ENCODE measurements at places on chromosomes 2 and 18.

- DNase-seq = no peak
Observed at GRCh38 chr2:56475191-56475590, 291.4 kb downstream of the CCDC85A start.

DNA sequence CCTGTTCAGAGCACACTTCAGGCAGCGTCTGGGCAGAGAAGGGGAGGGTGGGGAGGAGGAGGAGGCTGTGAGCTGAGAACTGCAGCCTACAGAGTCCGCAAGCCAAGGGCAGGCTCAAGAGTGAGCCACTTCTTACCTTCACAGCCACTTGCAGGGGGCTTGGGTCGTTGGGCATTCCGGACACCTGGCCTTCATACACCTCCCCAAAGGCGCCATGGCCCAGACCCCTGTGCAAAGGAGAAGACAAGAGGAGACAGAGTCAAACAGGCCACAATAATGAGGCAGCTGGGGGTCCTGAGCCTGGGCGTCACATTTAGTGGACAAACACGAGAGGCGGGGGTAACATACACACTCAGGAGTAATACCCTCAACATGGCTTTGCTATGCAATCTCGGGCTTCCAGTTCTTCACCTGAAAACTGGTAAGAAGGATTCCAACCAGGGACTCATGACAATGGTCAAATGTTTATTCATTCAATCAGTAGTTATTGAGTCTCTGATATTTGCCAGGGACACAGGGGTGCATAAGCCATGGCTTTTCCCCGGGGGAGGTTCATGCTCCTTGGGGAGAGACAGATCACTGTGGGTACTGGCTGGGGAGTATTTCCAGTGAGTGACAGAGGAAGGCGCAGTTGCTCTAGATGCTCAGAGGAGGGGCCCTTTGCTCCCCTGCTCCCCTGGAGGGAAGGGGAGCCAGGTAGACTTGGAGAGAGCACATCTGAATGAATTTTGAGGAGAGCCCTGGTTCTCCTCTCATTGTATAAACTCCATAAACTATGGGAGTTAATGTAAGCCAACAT lies 107.4 kb downstream of the CLIP4 start:
- no peak for DNase-seq

DNA sequence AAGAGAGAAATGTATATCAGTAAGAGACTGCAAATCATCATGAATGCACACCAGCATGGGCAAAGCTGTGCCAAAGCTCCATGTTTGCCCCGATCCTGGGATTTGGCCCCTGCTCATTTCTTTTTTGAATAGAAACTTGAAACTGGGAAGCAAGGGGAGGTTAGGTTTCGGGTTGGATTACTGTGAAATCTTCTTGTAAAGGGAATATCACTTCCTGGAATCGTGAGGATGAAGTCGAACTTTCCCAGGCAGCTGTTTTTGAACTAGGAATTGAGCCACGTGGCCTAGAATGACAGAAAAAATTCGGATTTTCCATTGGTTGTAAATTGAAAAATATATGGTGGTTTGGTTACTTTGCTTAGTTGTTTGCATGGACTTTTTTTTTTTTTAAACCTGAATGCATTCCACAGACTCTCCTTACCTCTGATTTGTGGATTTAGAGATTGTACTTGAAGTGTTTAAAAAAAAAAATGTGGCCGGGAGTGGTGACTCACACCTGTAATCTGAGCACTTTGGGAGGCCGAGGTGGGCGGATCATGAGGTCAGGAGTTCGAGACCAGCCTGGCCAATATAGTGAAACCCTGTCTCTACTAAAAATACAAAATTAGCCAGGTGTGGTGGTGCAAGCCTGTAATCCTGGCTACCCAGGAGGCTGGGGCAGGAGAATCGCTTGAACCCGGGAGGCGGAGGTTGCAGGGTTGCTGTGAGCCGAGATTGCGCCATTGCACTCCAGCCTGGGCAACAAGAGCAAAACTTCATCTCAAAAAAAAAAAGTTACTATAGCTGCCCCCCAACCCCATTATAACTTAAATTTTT lies 32.1 kb downstream of the GRHL1 start:
- DNase-seq = no peak

DNA sequence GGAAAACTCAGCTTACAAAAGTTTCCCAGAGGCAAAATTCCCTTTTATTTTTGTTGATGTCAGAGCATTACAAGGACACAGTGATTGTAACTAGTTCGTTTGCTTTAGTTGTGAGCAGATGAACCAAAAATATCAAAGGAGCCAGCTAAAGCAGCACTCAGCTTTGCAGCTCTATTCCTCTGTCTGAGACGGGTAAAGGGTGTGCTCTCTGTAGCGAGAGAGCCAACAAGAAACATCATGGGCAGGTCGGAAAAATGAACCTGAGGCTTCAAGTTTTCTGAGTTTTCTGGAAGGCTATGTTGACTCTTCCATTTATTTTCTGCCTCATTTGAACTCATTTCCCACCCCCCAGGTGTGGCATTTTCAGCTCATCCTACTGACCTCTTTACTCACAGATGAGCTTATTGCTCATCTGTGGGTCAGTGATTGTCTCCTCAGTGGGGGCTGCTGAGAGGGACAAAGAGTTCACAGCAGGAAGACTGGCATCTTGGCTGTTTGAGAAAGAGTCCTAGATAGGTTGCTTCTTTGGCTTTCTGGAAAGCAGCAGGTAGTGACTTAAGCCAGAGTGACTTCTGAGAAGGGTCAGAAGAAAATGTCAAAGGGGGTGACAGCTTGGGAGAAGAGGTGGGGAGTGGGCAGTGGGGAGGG lies 66.6 kb upstream of the EPC2 start:
- DNase-seq = no peak

DNA sequence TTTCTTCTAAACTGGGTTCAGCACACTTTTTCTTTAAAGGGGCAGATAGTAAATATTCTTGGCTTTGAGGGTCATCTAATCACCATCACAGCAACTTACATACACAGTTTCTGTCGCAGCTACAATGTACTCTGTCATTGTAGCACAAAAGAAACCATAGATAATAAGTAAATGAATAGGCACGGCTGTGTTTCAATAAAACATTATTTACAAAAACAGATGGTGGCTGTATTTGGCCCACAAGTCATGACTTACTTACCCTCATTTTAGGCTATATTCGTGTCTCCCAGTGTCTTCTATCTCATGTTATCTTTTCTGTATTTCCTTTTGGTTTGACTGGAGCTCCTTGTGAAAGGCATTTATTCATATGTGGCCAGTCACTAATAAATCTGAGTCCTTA lies 168.3 kb downstream of the MAP2 start:
- no peak for DNase-seq

DNA sequence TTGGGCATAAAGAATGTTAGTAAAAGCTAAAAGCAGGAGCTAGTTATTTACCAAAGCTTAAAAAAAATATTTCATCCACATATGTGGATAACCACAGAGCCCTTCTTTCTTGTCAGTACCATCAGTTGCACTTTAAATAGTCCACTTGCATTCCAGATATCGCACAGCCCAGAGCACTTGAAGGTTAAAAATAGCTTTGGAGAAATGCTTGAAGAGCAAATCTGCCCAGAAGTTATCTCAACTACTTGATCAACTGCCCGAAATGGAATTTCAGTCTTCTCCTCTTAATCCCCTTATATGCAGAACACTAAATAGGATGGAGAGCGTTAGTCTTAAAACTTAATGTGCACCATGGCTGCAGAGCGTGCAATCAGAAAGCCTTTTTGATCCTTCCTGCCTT lies 148.3 kb downstream of the PLEKHA3 start:
- no peak for DNase-seq

- DNase-seq = no peak
Observed at GRCh38 chr2:234329202-234329960, 167.5 kb downstream of the ARL4C start.

GRCh38 chr18:71371951-71372605 lies 1083.2 kb downstream of the SOCS6 start:
- no peak for DNase-seq

DNA sequence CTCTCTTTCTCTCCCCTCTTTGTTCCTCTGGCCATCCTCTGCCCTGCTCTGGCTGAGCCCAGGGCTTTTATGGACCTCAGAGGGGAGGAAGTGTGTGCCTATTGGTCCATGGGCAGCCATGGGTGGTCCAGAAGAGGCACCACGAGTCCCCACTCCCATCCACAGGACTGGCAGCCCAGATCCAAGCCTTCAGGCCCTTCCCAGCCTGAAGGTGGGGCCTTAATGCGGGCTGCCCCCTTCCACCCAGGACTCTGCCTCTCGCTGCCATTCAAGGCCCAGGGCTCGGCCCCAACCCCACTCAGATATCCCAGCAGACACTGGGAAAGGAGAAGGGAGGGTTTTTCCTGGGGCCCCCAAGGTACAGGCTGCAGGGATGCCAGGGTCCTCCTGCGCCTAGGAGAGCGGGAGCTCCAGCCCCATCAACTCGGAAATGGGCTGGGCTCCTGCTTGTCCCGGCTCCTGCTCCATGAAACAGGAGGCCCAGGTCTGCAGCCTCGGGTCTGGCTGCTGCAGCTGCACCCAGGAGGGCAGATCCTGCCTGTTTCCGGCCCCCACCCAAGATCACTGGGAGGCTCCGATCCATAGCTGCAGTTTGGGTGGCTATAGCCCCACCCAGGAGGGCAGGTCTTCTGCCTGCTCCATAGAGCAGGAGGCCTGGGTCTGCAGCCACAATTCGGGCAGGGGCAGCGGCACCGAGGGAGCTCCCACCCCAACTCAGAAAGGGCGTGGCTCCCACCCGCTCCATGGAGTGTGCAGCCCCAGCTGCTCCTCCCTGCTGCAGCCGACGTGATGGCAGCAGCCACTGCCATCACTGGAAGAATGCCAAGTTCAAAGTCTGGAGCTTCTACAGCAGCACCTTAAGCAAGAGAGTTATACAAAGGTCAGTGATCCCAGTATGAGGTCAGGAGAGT lies 116.6 kb upstream of the RBBP8 start:
- no peak for DNase-seq

DNA sequence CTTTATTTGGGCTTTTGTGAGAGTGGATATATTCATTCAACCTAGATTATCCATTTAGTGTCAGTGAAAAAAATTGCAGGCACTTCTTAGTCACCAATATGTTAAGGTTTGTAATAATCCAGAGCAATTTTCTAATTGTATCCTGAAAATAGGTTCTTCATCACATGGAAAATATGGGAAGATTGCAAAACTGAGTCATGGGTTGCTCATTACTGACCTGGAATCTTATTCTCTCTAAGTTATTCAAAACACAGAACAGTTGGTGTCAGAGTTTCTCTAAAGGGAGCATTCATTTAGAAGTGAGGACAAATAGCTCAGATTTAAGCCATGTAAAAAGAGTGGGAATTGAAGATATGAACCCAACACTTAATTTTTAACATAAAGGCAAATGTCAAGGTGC lies 181.3 kb downstream of the IKZF2 start:
- DNase-seq = no peak

GRCh38 chr18:36211612-36212065 lies 24.3 kb downstream of the MOCOS start:
- DNase-seq = no peak

GRCh38 chr2:166000401-166000800 lies 46.8 kb upstream of the TTC21B start:
- DNase-seq = no peak

DNA sequence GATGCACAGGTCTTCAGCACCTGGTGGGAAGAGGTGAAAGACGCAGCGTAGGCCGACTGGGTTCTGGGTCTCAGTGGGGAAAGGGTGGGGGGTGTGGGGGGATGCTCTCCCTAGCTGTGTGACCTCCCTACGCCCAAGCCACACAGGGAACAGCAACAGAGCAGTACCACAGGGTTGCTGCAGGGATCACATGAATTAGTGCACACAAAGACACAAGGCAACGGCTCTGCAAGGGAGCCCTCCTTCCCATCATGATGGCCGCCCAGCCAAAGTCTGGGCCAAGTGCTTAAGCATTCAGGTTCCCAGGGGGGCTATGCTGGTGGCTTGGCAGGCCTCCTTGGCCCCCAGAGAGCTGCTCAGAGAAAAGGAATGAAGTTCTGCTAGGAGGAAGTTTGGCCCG lies 28.2 kb upstream of the GBX2 start:
- no peak for DNase-seq

DNA sequence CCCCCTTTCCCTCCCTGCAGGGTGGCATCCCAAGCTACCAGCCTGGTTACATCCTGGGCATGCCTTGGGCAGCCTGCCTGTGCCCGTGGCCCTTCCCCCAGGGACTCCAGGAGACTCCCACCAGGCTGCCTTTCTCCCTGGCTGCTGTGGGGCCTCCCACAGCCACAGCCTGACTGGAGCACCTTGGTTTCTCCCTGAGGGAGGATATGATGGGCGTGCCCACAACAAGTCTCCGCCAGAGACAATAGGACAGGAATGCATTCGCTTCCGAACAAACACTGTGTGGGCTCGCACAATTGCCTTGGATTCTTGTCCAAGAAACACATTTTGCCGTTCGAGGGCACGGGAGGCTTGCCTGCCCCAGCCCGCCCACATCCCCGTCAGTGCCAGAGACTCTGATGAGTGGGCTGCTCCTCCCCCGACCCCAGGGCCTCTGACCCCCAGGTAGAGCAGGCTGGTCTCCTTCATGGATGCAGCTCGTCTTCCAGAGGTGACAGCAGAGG lies 102.1 kb downstream of the SMAD7 start:
- DNase-seq = no peak

GRCh38 chr18:36867056-36867455 lies 38.1 kb downstream of the KIAA1328 start:
- DNase-seq = no peak

DNA sequence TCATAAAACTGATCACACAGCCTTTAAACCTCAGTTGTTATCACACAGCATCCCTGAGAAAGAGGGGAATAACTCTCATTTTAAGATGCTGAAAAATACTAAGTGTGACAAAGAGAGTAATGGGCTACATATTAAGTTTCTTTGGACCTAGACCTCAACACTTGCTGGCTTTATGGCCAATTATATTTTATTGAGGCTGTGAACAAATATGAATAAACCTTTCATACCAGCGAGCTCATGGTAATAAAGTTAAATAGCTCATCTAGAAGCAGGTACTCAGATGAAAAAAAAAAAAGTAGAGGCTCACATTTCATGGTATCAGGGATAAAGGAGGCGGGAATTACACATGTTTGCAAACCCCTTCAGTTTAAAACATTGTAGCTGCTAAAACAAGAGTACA lies 75.7 kb downstream of the DOCK10 start:
- no peak for DNase-seq

DNA sequence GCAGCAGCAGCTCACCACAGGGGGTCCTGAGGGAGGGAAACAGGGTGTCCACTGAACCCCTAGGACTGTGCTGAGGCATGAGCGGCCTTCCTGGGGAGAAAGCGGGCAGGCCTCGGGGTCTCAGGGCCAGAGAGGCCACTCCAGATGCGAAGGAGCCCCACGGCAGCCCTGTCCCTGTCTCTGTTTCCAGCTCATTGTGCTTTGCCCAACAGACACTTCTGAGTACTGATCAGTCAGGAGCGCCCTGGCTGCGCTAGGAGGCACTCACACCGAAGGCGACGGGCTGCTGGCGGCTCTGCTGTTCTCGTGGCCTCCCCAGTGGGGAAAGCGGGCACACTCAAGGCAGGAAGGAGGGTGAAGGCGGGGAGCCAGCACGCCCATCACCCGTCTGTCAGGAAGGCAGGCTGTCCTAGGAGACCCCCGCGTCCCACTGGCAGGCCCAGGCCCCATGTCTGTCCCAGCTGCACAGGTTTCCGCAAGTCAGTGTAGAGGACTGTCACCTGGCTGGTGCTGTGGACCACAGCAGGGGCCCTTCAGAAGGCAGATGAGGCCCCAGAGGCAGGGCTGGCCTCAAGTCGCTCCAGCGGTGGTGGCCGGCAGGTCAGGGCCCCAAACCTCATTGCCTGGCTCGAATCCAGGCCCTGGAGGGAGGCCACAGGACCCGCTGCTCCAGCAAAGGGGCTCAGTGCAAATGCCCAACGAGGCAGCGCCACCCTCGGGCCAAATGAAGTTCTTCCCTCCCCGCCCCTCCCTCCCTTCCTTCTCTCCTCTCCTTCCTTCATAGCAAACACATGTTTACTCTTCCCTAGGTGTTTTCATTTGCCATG lies 6.8 kb downstream of the ESPNL start:
- DNase-seq = no peak

GRCh38 chr18:11663439-11664029 lies 25.5 kb upstream of the GNAL start:
- DNase-seq = no peak
